Stimulated activated CD8-positive, alpha-beta memory T cell treated with anti-CD3 and anti-CD28 coated beads, Interleukin-7, amount 100 ng/mL, for 24 hours (primary cell): ENCODE measurements at places on chromosomes 12 and 14.
A peak's percentile ranks its signal among the peaks of the same experiment; 100 is the strongest.

DNA sequence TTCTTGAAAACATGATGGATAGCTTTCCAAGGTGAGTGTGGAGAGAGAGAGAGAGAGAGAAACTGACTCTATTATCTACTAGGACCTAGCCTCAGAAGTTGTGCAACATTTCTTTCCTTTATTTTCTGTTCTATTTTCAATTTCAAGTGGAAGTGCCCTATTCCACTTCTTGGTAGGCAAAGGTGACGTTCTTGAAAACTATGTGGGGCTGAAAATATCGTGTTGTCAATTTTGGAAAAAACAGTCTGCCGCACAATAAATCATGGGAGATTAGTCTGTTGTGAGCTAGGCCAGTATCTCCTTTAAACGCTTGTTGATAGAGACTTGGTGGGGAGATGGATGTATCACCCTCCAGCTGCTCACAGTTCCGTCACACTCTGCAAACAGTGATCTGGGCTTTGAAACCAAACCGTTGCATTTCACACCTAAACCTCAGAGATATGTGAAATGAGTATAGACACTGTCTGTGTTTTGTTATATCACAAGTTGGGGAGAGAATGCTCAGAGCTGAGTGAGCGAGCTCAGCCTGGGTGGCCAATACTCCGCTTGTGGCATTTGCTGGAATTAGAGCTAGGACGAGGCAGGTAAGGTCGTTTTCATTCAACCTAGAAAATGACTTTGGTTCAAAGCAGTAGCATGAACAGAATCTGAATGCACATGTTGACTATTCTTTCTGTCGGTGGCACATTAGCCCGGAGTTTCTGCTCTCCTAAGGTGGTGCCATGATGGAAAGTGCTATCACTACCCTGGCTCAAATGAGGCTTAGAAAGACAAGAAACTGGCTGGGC is 75.1 kb upstream of the ST8SIA1 start:
- DNase-seq = no peak

GRCh38 chr14:45084946-45085346 is 1.0 kb downstream of the PRPF39 start:
- no peak for DNase-seq

GRCh38 chr12:89353188-89353822 is 1.0 kb upstream of the DUSP6 start:
- DNase-seq = no peak

GRCh38 chr12:131795690-131796410 is 32.3 kb upstream of the MMP17 start:
- no peak for DNase-seq

DNA sequence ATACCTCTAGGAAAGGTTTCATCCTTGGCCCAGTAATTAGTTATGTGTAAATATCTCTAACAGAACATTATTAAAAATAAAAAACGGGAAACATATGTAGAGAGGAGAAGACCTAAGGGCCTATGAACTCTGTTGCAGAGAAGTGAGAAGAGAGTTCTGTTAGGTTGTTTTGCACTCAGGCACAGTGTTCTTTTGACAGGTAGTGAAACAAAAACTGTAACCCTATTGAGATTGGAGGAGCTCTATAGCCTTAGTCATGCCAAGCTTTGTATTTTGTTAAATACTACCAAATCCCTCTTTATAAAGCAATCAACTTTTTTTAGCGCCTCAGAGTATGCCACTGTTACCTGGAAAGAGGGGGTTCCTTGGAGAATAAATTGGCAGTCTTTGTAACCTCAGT is 77.6 kb downstream of the CNTN1 start:
- no peak for DNase-seq

DNA sequence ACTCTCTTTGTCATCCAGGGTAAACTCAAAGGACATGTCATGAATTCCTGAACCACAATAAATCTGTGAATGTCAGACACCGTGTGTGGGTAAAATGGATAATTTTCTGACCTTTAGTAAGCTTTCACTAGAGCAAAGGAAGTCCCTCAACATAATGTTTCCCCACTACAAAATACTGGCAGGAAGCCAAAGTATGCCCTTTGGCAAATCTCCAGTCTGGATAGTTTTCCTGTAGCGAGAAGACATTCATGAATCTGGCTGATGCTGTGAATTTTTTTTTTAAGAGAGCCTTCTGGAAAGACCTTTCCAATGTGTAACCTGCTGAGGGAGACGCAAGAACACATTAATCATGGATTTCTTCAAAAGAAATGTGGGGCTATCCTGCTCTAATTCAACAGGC is 389.6 kb upstream of the DDHD1 start:
- no peak for DNase-seq

GRCh38 chr12:127245009-127245408 is 1022.0 kb upstream of the TMEM132C start:
- DNase-seq = no peak

GRCh38 chr14:38485026-38485425 is 229.1 kb upstream of the CLEC14A start:
- no peak for DNase-seq

GRCh38 chr12:124603100-124603541 is 35.7 kb upstream of the NCOR2 start:
- DNase-seq = no peak

DNA sequence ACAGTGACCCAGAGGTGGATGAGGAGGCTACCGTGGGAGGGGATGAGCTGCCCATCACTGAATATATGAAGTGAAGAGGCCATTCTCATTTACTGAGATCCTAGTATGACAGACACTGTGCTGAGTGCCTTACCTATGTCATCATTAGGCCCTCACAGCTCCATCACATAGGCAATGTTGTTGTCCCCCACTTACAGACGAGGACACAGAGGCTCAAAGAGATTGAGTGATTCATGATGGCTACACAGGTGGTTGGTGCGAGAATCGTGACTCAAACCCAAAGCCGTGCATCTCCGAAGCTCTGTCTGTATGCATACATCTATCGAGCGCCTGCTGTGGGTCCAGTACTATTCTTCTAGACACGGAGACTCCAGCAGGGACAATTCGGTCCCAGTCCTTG is 5.9 kb upstream of the CCDC197 start:
- DNase-seq = no peak

DNA sequence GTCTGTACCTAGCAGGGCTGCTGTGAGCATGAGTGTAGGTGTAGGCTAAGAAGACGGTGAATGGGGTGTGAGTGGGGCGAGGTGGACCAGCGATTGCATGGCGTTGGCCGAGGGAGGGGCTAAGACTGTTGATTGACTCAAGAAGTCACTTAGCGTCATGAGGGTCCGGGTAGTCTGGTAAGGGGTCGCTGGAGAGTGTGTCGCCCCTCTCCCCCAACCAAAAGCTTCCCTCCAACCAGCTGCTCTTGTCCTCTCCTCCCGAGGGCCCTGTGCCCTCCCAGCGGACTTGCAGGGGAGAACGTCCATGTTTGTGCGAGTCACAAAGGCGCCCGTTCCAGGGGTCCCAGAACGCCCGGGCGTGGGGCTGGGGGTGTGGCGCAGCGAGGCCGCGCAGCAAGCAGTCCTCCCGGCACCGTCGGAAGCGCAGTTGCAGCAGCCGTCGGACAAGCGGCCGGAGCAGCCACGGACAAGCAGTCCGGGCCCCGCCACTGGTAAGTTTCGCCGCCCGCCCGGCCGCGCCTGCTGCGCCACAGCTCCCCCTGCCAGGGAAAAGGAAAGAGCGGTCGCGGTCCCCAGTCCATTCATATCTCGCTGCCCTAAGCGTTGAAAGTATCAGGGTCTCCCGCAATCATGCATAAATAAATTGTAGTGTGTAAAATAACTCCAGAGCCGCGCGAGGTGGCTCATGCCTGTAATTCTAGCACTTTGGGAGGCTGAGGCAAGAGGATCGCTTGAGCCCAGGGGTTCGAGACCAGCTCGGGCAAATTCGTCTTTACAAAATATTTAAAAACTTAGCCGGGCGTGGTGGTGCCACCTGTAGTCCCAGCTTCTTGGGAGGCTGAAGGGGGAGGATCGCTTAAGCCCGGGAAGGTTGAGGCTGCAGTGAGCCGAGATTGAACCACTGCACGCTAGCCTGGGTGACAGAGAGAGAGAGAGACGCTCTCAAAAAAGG is at the start of gene CCDC63:
Gene CCDC63, plus strand, starts transcription at position 373 of the 952 bp plus-strand sequence. CDS start 5,968 bp downstream, outside the sequence.
- no peak for DNase-seq

DNA sequence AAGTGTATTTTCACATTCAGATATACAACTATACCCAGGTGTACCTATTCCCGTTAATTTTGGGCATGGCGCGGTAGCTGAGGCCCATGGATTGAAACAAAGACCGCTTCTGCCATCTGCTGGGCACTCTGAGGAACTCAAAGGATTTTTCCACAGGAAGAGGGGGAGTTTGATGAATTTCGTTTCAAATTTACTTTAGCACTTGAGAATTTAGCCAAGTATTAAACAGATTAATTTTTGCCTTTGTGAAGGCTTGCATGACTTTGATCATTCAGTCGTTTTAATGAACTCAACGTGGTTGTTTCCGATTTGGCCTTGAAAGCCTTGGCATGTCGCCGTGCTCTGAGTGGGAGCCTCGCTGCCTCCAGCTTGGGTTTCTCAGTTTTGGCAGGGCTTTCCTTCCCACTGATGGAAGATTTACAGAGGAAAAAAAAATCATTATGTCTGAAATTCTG is 153.2 kb upstream of the DDHD1 start:
- DNase-seq = peak; percentile 4

DNA sequence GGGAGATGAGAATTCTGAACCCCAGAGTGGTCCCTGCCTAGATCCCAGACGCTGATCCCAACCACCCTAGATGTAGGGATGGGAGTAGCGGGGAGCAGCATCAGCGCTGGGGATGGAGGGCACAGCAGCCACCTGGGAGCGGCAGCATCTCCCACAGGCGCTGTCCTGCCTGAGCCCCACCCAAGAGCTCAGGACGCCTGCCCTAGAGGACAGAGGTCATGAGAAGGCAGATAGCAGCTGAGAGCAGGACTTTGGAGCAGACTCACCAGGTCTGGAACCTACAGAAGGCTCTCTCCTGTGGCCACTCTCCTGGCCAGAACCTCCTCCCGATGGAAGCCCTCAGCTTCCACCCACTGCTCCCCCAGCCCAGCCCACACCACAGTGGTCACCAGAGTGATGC is 7.2 kb downstream of the CCDC85C start:
- no peak for DNase-seq

DNA sequence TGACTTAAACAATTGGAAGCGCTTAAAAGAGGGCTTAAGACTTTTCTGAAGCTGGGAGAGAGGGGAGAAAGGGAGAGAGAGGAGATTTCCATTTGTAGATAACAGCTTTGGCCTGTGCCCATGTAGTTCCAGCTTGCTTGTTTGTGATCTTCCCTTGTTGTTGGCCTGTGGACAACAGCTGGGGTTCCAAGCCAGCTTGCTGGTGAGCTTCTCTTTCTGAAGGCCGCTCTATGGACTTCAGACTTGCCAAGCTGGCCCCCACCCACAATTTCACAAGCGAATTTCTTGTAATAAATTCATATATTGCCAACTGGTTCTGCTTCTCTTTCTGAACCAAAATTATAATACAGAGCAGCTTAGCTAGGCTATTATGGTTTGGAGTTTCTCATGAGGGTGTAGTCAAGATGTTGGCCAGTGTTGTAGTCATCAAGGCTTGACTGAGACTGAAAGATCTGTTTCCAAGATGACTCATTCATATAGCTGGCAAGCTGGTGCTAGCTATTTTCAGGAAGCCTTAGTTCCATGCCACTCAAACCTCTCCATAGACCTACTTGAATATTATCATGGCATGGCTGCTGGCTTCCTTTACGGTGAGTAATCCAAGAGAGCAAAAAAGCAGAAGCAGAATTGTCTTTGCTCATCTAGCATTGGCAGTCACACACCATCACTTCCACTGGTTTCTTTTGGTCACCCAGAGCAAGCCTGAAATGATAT is 89.4 kb downstream of the ATP23 start:
- no peak for DNase-seq

DNA sequence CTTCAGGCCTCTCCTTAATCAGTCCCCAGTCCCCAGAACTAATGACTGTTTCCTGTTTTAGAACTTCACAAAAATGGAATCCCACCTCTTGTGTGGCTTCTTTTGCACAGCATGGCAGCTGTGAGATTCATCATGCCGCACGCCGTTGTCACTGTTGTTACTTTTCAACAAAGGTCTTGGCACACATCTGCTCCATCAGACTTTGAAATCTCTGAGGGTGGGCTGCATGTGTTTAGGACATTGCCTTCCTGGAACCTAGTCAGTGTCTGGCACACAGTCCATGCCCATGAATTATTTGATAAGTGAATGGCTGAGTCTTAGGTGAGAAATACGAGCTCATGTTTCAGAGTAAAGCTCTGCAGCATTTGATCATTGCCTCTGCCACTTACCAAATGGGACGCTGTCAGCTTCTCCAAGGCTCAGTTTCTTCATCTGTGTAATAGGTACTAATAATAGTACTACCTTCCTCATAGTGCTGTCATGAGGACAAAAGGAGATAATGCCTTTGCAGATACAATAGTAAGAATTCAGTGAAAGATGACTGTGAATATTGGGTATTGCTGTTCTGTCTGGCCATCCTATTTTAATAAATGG is 90.4 kb downstream of the SRRM4 start:
- DNase-seq = no peak

- DNase-seq = no peak
Measured at GRCh38 chr14:53894456-53894855, 62.2 kb downstream of the BMP4 start.

DNA sequence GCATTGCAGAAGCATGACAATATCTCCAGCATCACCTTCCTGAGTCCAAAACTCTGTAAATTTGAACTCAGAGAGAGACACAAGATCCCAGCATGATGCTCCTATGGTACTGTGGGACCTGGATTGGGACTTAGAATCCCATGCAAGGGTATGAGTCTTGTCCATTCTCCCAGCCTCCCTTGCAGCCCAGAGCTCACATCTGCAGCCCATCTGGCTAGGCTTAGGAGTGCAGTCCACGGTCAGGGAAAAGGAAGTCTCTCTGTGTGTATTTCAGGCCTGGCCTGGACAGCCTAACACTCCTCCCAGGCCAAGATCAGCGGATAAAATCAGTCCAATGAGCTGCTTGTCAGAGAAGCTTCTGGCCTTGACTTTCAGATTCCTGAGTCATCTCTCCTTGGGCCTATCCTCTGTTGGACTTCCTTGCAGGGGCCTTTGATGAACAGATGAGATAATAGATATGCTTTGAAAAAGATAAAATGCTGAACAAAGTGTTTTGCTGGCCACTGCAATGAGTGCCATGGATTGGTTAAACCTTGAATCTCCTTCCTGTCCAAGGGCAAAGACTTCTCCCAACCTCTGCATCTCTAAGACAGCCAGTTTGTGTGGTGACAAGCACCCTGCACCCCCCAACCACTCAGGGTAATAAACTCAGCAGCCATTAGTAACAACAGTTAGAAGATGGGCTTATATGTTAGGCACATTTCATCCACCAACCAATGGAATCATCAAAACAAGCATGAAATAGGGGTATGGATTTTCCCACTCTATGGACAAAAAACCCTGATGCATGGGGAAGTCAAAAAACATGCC is 412.8 kb upstream of the TBX3 start:
- DNase-seq = no peak

GRCh38 chr14:85125291-85125670 is 404.7 kb upstream of the FLRT2 start:
- no peak for DNase-seq

GRCh38 chr12:132517740-132518100 is 27.8 kb downstream of the FBRSL1 start:
- no peak for DNase-seq
